ENCODE measurements at places on chromosomes 7 and 10.

GRCh38 chr10:6321880-6322279 lies 119.1 kb downstream of the PFKFB3 start:
- DNase-seq: no peak

GRCh38 chr7:29488977-29489376 lies 74.7 kb upstream of the PRR15 start:
- DNase-seq: no peak

GRCh38 chr7:141366091-141366621 lies 185.1 kb upstream of the AGK start:
- DNase-seq: no peak

DNA sequence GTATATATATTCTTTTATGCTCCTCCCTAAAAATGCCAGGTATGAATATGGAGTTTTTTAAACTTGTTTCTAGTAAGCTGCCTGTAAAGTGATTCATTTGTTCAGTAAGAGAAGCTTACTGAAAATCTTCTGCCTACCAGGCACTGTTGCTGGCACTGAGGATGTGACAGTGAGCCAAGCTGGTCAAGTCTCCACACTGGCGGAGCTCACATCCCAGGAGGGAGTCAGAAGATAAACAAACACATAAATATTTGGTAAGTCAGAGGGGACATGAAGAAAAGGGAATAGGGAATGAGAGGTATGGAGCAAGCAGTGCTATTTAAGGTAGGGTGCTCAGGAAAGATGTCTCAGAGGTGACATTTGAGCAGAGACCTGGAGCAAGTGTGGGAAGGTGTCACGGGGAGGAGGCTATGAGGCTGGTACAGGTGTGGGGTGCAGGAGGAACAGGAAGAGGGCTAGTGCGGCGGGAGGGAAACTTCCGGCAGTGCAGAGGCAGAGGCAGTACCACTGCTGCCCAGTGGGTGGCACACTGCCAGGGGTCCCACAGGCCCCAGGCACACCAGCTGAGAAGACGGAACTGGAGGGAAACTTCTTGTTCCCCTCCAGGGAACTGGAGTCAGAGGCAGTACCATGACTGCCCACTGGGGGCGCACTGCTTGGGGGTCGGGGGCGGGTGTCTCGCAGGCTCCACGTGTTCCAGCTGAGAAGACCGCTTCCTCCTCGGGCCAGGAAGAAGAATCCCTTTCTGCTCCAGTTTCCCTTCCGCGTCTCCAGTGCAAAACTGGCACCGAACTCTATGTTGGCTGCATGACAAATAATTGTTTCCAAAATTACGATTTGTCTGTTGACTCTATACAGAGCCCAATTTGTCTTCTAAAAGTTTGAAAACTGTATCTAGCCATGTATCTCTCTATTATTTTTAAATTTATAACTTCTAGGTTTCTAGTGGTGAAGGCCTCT lies 161.0 kb downstream of the TEX36 start:
- no peak for DNase-seq

GRCh38 chr7:47288060-47288459 lies 293.9 kb downstream of the TNS3 start:
- no peak for DNase-seq
